Transverse colon (tissue), 4 donors: ENCODE measurements at places on chromosomes 5 and 9. TPM values are rescaled to one million over a fixed set of nuclear protein-coding genes. Genes with fewer than 3 reads are reported as not detected.

DNA sequence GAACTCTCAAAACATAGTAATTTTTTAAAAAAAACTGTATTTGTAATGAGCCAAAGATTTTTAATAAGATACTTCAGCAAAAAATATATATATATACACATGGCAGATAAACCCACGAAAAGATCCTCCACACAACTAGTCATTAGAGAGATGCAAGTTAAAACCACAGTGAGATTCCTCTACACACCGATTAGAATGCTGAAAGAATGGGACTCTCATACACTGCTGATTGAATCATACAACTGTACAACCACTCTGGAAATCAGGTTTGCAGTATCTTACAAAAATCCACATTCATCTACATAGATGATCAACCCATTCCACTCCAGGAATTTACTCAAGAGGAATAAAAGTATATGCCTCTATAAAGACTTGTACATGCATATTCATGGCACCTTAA lies 43.7 kb downstream of the RASEF start:
- no peaks in the 10 kb centered on the region for H3K27me3 ChIP-seq
- H3K36me3 ChIP-seq = no peaks in the 10 kb centered on the region
- H3K4me3 ChIP-seq = no peak overlapping the region
- no peak overlapping the region for H3K27ac ChIP-seq
- H3K4me1 ChIP-seq = no peaks in the 10 kb centered on the region

TAF1L gene
- not detected for total RNA-seq

G3BP1 gene
- total RNA-seq = 59.4 TPM

DNA sequence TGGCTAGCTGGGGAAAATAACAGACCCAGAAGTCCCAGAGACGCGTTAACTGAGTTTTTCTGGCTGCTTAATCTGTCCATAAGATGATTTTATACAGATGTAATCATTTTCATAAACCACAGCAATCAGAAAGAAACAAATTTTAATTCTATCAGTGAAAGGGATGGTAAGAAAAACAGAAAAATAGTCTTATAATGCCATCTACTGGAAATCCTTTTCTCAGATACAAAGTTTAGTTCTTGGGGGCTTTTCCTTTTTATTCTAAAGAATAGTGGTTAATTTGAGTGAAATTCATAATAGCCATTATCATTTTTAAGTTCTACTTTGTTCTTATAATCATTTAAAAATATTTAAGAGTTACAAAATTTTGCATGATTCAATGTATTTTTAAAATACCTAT lies 44.4 kb downstream of the DROSHA start:
- no peaks in the 10 kb centered on the region for H3K4me1 ChIP-seq
- H3K27me3 ChIP-seq = no peaks in the 10 kb centered on the region
- no peak for DNase-seq

DNA sequence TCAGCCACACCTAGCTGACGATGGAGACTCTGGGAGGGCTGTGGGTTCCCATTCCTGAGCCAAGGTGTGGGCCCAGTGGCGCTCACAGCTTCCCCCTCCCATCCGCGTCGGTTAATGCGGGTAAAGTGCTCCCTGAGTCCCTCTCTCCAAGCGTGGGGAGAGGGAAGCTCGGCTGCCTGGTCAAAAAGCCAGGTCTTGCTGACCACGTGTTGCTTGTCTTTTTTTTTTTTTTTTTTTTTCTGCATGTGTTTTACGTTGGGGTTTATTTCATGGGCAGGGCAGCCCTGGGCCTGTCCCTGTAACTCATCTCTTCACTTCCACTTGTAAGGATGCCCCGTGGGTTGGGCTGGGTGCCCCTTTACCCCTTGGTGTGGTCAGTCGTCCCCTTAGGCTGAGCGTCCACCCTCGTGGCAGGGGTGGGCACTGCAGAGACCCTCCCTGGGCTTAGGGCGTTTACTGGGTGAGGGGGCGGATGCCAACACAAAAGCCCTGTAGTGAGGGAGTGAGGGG lies 11.9 kb downstream of the NKD2 start:
- no peaks in the 10 kb centered on the region for H3K4me1 ChIP-seq
- H3K4me3 ChIP-seq = no peak overlapping the region
- DNase-seq = no peak
- no peaks in the 10 kb centered on the region for H3K36me3 ChIP-seq
- H3K27ac ChIP-seq = no peak overlapping the region
